Left ventricle myocardium inferior (tissue), 1 donor: ENCODE measurements at places on chromosomes 12 and 14. TPM values are rescaled to one million over a fixed set of nuclear protein-coding genes. Genes with fewer than 3 reads are reported as not detected.

GRCh38 chr12:24467226-24467625 is 481.7 kb downstream of the BCAT1 start:
- no peak for DNase-seq

- no peak for DNase-seq
Measured at GRCh38 chr12:11834931-11835330, 185.5 kb downstream of the ETV6 start.

GRCh38 chr14:36997843-36998242 is 174.6 kb downstream of the SLC25A21 start:
- DNase-seq, result no peak

ZBTB25 gene
- 20.8 TPM for total RNA-seq

DNA sequence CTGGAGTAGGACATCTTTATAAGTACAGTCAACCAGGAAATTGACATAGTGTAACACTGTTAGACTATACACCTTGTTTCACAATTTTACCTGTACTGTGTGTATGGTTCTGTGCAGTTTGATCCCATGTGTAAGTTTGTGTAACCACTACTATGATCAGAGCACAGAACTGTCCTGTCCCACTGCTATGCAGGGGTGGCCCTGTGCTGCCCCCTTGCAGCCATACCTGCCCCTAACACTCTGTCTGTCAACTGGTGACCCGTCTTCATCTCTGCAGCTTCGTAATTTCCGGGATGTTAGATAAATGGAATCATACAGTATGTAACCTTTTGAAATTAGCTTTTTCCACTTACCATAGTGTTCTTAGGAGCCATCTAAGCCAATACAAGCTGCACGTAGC is 58.7 kb upstream of the RD3L start:
- DNase-seq, result no peak

- DNase-seq, result no peak
Measured at GRCh38 chr14:25521616-25522015, 471.7 kb upstream of the STXBP6 start.
